Effector memory CD4-positive, alpha-beta T cell (primary cell): ENCODE measurements at places on chromosomes 11 and 22.

DNA sequence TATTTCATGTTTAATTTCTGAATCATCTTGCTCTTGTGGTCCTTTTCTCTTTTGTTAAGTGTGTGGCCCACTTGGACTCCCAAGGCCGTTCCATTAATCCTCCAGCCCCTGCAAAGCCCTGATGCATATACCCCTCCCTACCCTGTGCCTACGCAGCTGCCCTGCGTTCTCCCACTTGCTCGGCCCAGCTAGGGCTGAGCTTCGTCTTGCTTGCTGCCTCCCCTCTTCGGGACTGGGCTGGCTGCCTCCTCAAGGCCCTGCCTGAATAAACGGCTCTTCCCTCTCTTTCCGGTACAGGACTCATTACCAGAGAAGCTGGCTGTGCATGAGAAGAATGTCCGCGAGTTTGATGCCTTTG lies 28.5 kb downstream of the ARHGAP1 start:
- DNase-seq: no peak

DNA sequence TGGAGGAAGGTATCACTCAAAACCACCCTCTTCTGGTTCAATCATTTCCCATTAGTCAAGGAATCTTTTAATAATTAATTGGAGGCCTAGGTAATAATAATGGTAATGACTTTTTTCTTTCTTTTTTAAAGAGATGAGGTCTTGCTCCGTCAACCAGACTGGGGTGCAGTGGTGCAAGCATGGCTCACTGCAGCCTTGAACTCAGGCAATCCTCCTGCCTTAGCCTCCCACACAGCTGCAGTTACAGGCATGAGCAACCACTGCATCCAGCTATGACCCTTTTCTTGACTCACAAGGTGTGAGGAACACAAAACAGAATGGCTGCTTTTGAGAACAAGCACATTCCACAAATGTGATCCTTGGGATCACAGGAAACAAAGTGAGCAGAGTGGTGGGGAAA lies 3.6 kb downstream of the POLDIP3 start:
- DNase-seq: no peak

- DNase-seq: no peak
Observed at GRCh38 chr11:15489281-15489680, 374.6 kb downstream of the INSC start.

DNA sequence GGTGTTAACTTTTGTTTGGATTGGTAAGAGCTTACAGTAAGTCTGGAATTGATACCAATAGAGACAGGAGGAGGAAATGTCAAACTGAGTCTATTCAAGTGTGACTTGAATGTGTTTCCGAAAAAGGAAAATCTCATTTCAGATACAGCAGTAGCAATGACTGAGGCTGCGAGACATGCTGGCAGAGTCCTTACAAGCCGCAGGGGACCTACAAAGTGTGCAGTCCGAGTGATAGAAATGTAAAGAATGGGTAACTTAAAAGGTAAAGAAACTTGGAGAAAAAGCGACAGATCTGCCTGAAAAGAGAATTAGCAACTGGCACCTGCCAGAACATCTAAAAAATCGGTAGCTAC lies 444 bp downstream of the CWF19L2 start:
- no peak for DNase-seq

- DNase-seq: no peak
Observed at GRCh38 chr11:1041936-1042608, 5.6 kb upstream of the MUC6 start.

DNA sequence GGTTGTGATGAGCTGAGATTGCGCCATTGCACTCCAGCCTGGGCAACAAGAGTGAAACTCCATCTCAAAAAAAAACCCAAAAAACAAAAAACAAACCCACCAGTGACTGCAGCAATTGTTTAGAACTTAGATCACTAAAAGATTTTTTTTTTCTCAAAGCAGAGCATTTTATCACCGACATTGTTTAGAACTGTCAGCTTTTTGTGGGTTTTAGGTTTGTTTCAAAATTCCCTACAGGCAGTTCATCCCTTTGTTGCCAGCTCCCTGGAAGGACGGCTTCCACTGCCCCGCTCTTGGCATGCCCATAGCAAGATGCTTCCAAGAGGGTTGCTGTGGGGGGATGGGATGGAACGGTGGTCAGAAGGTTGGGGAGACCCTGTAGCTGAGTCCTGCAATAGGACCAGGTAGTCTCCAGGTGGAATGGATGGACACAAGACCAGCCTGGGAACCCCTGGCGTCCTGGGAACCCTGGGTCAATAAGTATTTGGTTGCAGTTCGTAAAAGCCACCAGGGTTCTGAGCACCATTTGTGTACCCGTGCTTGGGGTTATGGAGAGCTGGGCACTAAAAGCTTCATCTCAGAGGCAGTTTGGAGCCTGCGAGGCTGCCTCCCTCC lies 46.7 kb downstream of the TSPAN18 start:
- no peak for DNase-seq
